ENCODE measurements at places on chromosomes 12 and 14.

DNA sequence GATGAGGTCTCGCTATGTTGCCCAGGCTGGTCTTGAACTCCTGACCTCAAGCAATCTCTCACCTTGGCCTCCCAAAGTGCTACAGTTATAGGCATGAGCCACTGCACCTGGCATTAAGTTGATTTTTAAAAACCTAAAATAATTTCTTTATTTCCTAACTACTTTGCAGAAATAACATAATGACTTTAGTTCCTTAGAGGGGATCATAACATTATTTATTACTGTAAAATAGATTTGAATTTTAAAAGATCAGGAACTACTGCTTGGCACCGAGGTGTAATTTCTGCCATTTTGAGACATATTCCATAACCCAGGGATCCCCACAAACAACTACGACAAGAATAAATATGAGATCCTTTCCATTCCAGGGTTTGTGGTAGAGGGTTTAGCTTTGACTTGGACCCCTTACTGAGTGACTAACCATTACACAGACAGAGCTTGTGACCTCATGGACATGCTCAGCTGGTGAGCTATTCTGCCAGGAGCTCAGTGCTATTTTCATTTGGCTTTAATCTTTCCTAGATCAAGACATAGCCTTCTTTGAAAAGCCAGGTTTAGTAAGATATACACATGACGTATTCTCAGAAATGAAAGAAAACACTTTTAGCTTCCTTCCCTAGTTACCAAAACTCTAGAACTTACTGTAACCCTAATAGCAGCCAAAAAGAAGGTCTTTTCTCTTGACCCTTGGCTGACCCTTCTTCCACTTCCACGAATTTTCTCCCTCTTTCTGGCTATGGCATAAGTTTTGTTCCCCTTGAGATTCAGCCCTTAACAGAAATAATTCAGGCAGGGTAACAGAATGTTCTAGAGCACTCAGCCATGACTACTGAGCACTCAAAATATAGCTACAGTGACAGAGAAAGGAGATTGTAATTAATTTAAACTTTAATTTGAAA, 75.1 kb upstream of the NUDT4 start:
- no peak for DNase-seq

DNA sequence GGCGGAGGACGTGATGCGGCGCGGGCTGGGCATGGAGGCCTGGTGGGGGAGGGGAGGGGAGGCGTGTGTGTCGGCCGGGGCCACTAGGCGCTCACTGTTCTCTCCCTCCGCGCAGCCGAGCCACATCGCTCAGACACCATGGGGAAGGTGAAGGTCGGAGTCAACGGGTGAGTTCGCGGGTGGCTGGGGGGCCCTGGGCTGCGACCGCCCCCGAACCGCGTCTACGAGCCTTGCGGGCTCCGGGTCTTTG, 303 bp downstream of the GAPDH start:
- no peak for DNase-seq

- DNase-seq: no peak
These were observed 46.5 kb downstream of the NDUFA12 start for GRCh38 chr12:94957006-94957405.

DNA sequence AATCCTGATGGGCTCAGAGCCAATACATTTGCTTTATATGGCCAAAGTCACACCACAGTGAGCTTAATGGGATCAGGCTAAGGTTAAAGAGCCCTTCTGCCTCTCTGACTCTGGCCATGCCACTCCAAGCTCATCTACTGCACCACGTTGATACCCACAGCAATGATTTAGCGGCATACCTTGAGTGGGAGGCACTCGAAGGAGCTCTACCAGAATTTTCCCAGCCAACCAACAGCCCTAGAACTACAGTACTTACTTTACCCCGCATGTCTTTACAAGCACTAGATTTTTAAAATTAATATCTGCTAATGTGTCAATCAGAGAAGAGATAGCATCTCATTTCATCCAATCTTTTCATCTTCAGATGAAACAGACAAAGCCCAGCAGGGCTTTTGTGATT, 300.5 kb downstream of the GRIN2B start:
- no peak for DNase-seq

DNA sequence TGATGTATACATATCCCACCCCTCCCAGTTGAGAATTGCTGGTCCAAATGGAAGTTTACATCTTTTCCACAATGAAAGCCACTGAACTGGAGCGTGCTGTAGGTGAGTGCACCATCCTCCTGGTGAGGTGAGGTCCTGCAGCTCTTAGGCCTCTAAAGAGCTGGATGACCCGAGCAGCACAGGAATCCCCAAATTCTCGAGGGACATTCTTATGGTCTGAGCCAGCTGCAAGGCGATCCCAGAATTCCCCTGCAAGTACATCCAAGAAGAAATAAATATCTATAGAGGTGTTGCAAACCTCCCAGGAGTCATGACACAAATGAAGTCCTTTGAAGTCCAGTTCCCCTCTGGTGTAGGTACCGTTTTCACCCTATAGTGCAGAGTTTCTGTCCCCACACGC, 24.0 kb downstream of the TMEM132C start:
- no peak for DNase-seq

DNA sequence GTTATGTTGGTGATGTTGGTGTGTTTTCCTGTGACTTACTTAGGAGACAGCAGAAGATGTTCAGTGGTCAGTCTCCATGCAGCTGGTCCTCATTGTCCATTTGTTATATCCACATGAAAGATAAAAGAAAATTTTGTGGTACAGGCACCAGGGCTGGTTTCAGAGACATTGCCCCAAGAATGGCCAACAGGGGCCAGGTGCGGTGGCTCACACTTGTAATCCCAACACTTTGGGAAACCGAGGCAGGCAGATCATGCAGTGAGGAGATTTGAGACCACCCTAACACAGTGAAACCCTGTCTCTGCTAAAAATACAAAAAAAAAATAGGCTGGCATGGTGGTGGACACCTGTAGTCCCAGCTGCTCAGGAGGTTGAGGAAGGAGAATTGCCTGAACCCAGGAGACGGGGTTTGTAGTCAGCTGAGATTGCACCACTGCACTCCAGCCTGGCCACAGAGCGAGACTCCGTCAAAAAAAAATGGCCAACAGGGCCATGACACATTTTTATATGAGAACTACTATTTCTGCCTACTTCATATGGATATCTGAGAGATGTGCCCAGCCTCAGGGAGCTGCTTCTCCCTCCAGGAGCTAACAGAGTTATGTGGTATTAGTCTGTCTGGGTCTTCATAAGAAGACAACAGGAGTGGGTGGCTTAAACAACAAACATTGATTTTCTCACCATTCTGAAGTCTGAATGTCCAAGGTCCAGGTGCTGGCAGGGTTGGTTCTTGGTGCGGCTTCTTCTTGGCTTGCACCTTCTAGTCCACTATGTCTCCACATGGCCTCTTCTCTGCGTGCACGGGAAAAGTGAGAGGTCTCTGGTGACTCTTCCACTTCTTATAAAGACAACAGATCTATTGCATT, 821.7 kb downstream of the TMEM121 start:
- DNase-seq: no peak

- no peak for DNase-seq
These were observed 225.6 kb downstream of the EFCAB11 start for GRCh38 chr14:89728964-89729363.

GRCh38 chr14:72894623-72895378, 900 bp upstream of the DPF3 start:
- no peak for DNase-seq

DNA sequence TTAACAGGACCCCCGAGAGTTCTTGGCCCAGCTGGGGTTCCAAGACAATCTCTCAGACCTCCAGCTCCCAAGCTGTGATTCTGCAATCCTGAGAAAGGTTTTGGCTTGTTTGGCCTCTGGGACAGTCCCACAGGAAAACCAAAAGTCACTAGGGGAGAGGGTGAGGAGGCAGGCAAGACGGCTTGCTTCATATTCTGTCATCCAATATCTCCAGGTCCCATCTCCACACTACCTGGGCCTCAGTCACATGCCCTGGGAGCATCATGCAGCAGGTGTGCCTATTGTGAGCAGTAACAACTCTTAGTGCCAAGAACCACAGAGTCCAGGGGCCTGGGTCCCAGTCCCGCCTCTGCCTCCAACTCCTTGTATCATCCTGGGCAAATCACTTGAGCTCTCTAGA, 1.7 kb downstream of the KRT79 start:
- no peak for DNase-seq

DNA sequence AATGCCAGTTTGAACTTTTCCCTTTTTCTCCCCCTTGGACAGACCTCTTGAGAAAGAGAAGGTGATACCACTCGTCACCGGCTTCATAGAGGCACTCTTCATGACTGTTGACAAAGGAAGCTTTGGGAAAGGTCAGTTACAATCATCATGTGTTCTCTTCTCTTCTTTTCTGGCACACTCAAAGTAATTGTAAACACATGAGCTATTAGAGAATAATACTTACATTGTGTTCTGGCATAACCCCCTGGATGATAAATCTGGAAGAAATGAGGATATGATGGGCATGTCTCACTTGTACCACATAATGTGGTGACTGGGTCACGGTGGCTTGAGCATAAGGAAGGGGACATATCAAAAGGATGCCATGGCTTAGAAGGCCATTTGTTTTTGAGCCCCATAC, 20.0 kb downstream of the UTP20 start:
- no peak for DNase-seq

DNA sequence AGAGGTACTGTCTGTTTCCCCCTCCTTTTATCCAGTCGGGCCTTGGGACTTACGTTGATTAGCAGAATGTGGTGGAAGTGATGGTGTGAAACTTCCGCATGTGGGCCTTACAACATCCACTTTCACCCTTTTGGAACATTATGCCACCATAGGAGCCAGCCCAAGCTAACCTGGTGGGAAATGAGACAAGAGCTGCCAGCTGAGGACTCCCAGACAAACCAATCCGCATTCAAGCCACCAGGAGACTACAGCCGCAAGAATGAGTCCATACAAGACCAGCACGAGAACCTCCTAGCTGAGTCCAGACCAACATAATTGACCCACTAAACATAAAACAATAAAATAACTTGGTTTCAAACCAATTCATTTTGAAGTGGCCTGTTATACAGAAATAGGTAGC, 9.1 kb upstream of the PTGER2 start:
- no peak for DNase-seq

GRCh38 chr12:110778833-110779577, 36.3 kb upstream of the PPP1CC start:
- no peak for DNase-seq

DNA sequence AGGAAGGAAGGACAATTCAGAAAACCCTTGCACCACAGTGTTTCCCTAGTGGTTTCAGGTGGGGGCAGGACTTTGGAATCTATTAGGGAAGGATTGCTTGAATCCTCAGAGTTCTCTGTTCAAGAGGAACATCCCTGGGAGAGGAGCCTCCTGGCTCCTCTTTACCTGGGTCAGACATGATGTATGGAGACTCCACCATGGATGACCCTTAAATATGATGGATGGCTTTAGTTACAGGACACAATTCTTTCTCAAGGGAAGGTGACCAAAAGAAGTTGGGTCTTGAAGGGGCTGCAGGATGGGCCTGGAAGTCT, 396.6 kb downstream of the NRXN3 start:
- DNase-seq: no peak

GRCh38 chr14:90276646-90277367, 20.5 kb downstream of the PSMC1 start:
- DNase-seq: no peak

DNA sequence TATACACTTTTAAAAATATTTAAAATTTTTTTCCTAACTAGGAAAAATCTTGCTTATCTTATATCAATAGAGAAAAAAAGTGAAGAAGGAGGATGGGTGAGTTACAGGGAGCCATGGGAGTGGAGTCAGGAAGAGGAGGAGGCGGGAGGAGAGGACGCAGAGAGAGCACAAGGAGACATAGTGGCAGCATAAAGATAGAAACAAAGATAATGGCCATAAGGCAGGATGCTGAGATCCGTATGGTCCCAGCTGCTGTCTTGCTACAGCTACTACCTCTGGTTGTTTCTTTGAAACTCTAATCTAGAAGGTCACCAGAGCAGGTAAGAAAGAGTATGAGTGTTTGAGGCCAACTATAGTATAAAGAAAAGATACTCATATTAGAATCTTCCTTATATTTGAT, 2.6 kb upstream of the SOX5 start:
- no peak for DNase-seq

- DNase-seq: no peak
These were observed 28.1 kb downstream of the SLC41A2 start for GRCh38 chr12:104929977-104930376.
